ENCODE measurements at places on chromosomes 16 and 17.

- DNase-seq = no peak
Measured at GRCh38 chr16:70604407-70605282, 41.7 kb upstream of the IL34 start.

DNA sequence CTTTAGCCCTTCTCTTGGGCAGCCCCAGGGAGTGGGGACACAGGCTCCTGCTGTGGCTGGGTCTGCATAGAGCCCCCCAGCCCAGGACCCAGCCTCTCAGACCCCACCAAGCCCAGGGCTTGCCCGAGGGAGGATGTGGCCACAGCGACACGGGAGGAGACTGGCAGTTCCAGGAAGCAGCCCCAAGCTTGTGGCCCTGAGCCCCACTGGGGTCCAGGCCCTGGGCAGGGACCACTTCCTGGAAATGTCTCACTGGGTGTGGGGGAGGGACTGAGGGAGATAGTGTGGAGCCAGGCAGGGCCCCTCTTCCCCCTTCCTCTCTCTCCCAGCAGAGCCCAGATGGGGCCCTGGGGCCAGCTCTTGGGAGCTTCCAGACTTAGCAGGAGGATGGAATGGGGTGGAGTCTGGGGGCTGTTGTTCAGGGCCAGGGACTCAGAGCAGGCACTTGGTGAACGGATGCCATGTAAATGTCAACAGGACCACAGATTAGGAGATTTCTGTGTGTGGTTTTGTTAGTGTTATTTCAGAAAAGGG is 35.3 kb downstream of the ADGRG5 start:
- DNase-seq = peak; percentile 19

- DNase-seq = no peak
Measured at GRCh38 chr16:81500833-81501521, 56.4 kb downstream of the CMIP start.

- DNase-seq = no peak
Measured at GRCh38 chr17:17032131-17032692, 10.0 kb upstream of the MPRIP start.

DNA sequence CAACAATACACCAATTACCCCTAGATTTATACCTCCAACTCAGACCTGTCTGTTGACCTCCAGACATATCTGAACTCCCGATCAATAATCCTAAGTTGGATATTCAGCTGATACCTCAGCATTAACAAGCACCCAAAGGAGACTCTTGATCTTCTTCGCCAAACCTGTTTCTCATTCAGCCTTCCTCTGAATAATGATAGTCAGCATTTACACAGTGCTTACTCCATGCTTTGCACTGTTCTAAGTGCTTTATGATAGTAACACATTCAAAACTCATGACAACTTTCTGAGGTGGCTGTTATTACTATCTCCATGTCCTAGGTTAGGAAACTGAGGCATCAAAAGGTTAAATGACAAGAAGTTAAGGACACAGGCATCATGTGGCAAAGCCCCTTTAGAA is 104.2 kb upstream of the SIAH1 start:
- no peak for DNase-seq
